ENCODE measurements at places on chromosomes 4 and X. TPM values are rescaled to one million over a fixed set of nuclear protein-coding genes. Genes with fewer than 3 reads are reported as not detected.

DNA sequence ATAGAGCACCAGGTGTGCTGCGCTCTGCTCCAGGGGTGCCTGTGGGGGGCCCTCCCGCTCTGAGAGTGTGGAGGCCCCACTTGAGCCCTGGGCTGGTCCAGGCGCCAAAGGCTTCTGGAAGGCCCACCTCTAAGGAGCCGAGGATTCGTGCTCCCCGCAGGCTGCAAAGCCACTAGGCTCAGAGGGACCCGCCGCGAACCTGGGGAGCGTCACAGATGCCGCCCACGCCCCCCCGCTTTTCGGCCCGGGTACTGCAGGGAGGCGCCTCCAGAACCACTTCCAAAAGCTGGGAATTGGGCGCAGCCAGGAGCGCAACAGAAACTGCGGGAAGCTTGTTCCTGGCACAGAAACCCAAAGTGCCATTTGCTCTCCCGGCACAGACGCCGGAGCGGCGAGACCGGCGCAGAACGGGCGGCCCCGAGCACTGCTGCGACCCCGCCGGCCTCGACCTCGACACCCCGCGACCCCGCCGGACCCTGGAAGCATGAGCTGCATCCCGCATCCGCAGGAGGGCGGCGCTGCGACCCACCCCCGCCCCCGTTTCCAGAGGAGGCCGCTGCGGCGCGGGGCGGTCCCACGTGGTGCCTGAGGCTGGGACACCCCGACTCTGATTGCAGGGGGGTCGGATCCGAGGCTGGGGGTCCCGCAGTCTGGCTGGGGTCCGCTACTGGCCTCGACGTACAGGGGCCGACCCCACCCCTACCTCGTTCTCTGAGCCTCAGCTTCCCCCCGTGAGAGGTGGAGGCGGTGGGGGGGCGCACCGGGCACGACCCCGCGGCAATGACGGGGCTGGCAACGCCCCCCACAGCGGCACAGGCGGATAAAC lies 30.8 kb downstream of the CPLX1 start:
- H3K4me1 ChIP-seq, result peaks cover 73% of the 10 kb centered on the region
- H3K36me3 ChIP-seq, result no peaks in the 10 kb centered on the region

GRCh38 chr4:98642991-98643426 lies 15.4 kb downstream of the TSPAN5 start:
- no peaks in the 10 kb centered on the region for H3K27me3 ChIP-seq
- no peak overlapping the region for H3K27ac ChIP-seq
- no peak for DNase-seq
- no peaks in the 10 kb centered on the region for H3K4me1 ChIP-seq

DNA sequence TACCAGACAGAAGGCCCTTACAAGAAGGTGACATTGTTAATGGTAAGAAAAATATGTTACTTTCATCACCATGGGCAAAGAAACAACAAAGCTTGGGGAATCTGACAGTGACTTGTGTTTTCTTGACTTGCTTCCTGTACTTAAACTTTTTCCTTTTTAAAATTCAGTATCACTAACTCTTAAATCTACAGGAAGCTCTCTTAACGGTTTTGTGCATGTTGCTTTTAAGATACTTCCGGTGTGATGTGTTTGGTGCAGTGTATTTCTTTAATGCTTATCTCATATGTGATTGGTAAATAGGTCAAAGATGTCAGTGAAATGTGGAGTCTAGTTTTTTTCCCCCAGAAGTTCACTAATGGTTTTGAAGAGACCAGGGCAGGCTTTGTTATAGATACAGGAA lies 45.2 kb downstream of the ADH5 start:
- H3K4me3 ChIP-seq, result no peak overlapping the region
- no peaks in the 10 kb centered on the region for H3K4me1 ChIP-seq
- no peak overlapping the region for H3K27ac ChIP-seq
- peaks cover 45% of the 10 kb centered on the region for H3K36me3 ChIP-seq
- DNase-seq, result no peak

DNA sequence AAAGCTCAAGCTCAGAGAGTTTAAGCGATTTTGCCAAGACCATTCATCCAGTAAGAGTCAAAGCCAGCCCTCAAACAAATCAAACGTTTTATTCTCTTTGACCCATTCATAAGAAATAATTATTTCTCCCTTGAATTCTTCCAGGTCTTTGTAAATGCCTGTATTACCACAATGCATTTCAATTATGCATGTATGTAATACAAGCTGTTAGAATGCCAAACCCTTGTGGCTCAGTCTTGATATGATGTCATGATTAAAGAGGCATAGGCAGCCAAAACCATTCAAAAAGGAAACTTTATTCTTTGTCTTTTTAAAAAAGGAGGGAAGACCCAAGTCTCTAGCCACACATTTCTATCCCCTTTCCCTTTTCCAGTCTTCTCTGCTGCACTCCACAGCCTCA lies 56.5 kb upstream of the PGM2 start:
- H3K36me3 ChIP-seq, result no peaks in the 10 kb centered on the region
- H3K4me3 ChIP-seq, result no peak overlapping the region
- no peak for DNase-seq
- no peaks in the 10 kb centered on the region for H3K4me1 ChIP-seq
- no peaks in the 10 kb centered on the region for H3K27me3 ChIP-seq

DNA sequence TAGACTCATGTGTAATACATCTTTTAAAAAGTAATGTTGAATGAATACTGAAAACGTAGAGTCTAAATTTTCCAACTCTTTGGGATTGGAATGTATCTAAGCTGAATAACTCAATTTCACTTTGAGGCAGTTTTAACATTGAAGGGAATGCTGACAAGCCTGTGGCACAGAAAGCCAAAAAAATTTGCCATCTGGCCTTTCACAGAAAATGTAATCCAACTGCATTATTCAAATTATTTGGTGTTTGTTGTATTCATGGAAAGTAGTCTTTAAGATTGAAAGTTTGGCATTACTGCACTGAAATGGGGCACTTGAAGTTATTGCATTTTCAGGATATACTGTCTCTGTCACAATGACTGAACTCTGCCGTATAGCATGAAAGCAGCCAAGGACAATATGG lies 186.9 kb downstream of the FRMPD4 start:
- H3K4me1 ChIP-seq, result no peaks in the 10 kb centered on the region
- H3K36me3 ChIP-seq, result no peaks in the 10 kb centered on the region
- no peaks in the 10 kb centered on the region for H3K27me3 ChIP-seq
- no peak overlapping the region for H3K27ac ChIP-seq
- H3K4me3 ChIP-seq, result no peak overlapping the region

GRCh38 chr4:2083116-2083825 lies 24.1 kb downstream of the NAT8L start:
- no peak overlapping the region for H3K4me3 ChIP-seq
- no peak for DNase-seq
- H3K36me3 ChIP-seq, result no peaks in the 10 kb centered on the region
- no peak overlapping the region for H3K27ac ChIP-seq
- H3K27me3 ChIP-seq, result no peaks in the 10 kb centered on the region

- no peaks in the 10 kb centered on the region for H3K4me1 ChIP-seq
- no peaks in the 10 kb centered on the region for H3K27me3 ChIP-seq
- no peak for DNase-seq
- H3K4me3 ChIP-seq, result no peak overlapping the region
- no peaks in the 10 kb centered on the region for H3K36me3 ChIP-seq
These were observed 141.9 kb upstream of the STK26 start for GRCh38 chrX:131881194-131881593.

- no peaks in the 10 kb centered on the region for H3K27me3 ChIP-seq
- H3K4me3 ChIP-seq, result no peak overlapping the region
- H3K4me1 ChIP-seq, result no peaks in the 10 kb centered on the region
- no peaks in the 10 kb centered on the region for H3K36me3 ChIP-seq
- no peak for DNase-seq
These were observed 42.9 kb upstream of the TMPRSS11B start for GRCh38 chr4:68288393-68288740.

KLB gene
- total RNA-seq, result not detected

Data from Karpas-422 (cell line).